ENCODE measurements at places on chromosomes 12 and 14.

DNA sequence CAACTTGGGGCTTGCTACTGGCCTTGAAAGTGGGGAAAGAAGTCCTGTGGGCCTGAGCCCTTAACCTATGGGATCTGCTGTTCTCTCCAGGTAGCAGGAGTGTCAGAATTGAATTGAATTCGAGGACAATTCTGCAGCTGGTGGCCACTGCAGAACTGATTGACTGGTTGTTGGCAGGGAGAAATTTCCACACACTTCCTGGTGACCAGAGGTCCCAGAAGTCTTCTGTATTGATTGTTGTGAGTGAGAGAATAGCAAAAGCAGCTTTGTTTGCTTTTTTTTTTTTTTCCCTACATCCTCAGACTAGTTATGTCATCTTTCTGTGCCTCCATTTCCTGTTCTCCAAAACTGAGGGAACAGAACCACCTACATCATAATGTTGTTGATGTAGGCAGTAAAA is 64.1 kb downstream of the PRICKLE1 start:
- DNase-seq = no peak

DNA sequence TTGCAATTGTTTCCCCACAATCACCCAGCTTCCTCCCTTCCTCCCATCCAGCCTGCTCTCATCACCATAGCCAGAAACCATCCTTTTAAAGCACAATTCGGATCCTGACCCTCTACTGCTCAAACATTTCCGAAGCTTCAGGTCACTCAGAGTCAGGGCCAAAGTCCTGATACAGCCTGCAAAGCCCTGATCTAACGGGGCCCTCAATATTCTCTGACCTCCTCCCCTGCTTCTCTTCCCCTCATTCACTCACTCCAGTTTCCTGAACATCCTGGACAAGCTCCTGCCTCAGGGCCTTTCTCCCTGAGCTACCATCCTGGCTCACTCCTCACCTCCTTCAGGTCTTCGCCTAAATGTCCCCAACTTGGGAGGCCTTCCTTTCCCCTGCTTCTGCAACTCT is 46.1 kb downstream of the PITPNM2 start:
- DNase-seq = no peak

DNA sequence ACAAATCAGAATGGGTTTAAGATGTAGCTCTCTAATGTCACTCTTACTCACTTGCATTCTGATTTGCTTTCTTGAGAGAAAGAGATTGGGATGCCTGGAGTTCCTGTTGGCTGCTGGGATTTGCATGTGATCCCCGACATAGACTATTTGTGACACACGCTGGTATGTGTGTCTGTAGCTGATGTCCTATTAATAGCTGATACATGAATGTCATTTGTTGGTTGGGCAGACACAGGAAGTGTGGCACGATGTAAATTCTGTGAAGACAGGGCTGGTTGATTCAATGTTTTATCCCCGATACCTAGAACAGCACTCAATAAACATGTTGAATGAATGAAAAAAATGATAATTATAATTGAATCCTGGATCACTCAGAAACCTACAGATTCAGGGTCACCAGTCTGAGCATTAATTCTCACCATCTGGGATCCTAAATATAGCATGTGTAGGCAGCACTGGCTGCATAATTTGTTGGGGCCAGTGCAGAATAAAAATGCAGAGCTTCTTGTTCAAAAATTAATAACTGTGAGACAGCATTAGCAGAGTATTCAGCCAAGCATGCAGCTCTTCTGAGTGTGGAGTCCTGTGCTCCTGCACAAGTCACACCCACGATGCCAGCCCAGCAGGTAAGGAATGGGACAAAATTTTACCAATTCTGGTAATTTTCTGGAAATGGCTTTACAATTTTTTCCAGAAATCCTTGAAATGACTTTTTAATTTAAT is 35.5 kb upstream of the SOCS2 start:
- no peak for DNase-seq

DNA sequence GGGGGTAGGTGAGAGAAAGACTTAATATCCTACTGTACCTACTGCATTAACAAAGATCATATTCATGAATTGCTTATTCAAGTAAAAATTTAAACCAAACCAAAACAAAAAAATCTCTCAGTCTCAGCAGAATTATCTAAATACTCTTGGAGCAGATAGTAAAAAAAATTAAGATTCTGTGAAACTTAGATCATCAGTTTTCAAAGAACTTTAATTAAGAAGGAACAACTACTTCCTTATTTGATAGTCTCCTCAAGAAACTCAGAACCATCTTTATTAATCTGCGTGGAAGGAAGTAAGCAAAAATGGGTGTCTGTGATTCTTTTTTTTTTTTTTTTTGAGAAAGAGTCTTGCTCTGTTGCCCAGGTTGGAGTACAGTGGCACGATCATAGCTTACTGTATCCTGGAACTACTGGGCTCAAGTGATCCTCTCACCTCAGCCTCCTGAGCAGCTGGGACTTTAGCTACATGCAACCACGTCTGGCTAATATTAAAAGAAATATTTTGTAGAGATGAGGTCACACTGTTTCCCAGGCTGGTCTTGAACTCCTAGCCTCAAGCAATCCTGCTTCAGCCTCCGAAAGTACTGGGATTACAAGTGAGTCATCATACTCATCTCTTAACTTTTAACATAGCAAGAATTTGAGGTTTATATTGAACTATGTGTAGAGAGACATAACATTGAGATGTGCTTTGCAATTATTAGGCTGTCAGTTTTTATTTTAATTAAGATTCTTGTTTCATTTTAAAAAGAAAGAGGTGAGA is 37.4 kb downstream of the GAS2L3 start:
- no peak for DNase-seq

- DNase-seq = no peak
These were observed 84.8 kb upstream of the LRFN5 start for GRCh38 chr14:41521891-41522290.

DNA sequence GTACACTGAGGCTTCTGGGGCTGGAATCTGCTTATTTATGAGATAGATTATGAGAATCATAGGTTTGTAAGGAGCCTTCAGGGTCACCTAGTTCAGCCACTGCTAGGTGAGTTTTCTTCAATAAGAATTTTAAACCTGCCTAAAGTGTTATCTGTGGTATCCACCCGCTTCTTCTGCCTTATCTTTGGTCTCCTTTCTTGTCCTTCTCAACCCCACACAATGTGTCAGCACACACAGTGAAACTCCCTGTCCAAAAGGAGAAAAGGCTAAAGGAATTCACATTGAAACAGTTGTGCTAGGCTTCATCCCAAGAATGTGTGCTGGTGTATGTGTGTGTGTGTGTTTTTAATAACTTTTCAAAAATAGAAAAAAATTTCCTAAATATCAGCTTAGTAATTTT is 259.3 kb upstream of the BTG1 start:
- DNase-seq = no peak

DNA sequence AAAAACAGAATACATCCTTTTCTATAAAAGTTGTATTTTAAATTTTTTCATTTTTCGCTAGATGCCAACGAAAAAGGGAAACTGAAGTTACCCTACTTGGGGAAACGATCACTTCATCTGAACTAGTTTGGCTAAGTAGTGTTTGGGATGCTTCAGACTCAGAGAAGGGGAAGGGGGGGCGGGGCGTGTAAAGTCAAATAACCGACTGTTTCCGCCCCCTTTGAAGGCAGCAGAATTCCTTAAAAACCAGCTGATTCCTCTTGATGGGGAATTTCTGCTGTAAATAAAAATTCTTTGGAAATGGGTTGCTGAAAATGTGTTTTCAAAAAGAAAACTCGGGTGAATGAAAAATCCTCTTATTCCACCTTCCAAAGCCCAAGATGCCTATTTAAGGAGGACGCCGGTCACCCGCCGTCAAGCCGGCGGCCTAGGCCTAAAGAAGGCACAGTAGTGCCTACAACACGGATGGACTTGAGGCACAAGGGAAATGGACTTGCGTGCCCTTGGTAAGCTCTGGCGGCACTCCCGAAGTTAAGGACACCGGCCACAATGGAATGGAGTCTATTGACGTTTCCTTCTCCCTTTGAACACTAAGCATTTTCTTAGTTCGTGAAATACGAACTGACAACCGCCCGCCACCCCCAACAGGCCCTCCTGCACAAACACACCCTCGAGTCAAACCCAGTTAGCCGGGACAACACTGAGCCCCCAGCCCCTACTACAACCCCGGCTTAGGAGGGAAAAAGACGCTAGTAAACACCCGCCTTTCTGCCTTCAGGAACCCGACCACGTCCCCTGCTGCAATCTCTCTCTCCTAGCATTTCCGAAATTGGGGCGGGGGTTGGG is 1.9 kb downstream of the ATXN2 start:
- peak; percentile 89 for DNase-seq

- no peak for DNase-seq
These were observed 13.4 kb downstream of the DDX51 start for GRCh38 chr12:132130690-132131089.

- DNase-seq = no peak
These were observed 78.0 kb upstream of the IFNG-AS1 start for GRCh38 chr12:67911275-67911600.

DNA sequence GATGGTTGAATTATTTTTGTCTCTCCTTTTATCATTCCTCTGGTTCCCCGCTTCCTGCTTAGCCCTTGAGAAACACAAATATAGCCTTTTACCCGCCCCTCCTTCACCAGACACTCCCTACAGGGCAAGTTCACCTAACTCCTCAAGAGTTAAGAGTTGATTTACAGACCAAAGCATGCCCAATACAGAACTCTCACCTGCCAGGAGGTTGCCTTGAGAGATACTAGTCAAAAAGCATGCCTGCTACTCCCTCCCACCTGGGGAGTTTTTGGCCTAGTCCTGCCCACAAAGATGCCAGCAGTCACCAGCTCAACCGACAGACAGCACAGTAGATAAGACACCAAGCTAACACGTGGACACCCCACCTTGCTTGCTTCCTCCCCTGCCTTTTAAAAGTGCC is 11.2 kb downstream of the LGMN start:
- DNase-seq = no peak

- DNase-seq = no peak
These were observed 65.9 kb downstream of the FGD6 start for GRCh38 chr12:95151406-95151805.

GRCh38 chr12:47091009-47091408 is 11.2 kb upstream of the AMIGO2 start:
- DNase-seq = no peak

DNA sequence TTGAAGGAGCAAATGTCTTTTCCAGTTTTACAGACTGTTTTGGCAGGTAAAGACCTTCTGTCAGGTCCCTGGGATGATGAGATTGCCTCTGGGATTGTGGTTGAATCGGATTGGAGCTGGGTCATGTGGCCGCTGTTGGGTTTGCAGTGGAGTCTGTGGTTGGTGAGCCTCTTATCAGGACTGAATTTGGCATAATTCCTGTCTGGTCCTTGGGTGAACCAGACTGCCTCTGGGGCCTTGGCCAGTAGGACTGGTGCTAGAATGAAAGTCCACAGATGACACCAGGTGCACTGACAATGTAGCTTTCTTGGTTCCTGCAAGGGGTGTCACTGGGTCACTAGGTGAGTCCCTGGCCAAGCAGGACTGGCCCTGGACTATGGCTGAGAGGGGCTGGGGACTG is 155.3 kb downstream of the TPH2 start:
- no peak for DNase-seq

- no peak for DNase-seq
These were observed 79.0 kb downstream of the ANO6 start for GRCh38 chr12:45294906-45295305.

DNA sequence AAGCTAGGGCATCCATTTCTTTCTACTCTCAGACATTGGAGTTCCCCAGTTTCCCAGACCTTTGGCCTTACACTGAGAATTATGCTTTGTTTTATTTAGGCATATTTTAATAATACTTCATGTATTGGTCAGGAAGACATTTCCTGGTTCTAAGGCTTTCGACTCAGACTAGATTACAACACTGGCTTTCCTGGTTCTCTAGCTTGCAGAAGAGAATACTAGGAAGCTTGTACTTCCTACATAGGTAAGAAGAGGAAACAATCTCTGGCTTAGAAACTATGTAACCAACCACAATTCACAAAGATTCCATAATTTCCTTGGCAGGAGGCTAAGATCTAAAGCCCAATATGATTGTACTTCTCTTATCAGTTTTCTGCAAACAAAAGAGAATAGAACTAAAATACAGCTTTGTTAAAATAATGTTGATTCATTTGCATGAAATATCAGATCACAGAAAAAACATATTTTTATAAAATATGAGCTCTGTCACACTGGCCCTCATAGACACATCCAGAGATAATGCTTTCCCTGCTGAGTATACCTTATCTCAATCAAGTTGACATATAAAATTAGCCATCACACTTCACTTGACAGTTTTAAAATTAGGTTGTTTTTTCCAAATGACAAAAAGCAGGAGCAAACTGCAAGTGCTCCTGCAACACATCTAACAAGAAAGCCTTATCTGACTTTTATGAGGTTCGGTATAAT is 30.5 kb downstream of the CLEC2D start:
- DNase-seq = no peak

GRCh38 chr12:75568393-75568792 is 57.0 kb upstream of the KRR1 start:
- DNase-seq = no peak

GRCh38 chr12:54452628-54453027 is 20.8 kb downstream of the GTSF1 start:
- DNase-seq = no peak

GRCh38 chr12:13864081-13864673 is 117.2 kb downstream of the GRIN2B start:
- peak; percentile 69 for DNase-seq

DNA sequence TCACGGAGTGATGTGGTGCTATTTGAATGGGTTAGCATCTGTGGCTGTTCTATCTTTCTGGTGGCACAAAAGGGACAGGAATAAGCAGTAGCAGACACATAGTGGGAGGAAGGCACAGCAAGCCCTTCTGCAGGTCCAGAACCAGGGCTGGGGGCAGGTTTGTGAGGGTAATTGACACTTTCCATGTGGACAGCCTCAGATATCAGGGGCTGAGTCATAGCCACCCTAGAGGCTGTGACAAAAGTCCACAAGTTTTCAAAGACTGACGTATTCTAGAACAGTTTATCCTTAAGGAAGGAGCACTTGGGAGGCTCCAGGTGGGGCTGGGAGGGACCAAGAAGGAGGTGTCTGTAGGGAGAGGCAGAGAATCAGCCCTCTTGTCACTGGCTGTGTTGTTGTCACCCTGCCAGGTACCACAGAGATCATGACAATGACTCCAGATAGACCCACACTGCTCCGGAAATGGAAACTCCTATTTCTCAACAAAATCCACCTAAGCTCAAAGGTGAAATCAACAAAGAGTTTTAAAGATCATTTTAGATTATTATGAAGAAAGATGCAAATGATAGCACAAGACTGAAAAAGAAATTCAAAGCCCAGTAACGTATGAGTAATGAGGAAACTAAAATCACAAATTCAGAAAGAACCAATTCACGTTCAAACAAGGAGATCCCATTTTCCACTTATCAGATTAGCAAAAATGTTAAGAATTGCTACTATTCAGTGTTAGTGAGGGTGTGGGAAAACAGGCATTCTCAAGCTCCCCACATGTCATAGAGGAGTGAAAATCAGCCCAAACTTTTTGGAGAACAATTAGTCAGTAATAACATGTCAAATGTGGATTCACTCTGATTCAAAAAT is 48.3 kb downstream of the NFKBIA start:
- no peak for DNase-seq

- DNase-seq = no peak
These were observed 254.4 kb downstream of the DAD1 start for GRCh38 chr14:22334627-22335026.
